Amygdala (tissue), 56 donors: ENCODE measurements at places on chromosomes 7 and 10.
A peak's percentile ranks its signal among the peaks of the same experiment; 100 is the strongest.

DNA sequence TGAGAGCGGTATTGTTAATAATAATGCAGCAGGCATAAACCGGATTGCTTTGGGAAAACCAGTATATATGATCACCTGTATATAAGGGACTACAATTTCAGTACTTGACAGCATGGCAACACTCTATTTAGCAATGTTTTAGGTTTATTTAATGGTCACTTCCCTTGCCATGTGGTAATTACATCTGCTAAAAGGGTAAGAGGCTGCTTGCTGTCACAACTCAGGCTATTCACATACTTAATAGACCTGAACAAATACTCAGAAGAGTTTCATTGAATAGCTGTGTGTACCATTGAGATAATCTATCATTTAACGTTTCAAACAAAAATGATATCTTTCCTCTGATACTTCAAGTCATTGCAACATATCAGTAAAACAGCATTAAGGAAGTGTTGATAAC, 90.1 kb downstream of the PCDH15 start:
- no peak for DNase-seq

DNA sequence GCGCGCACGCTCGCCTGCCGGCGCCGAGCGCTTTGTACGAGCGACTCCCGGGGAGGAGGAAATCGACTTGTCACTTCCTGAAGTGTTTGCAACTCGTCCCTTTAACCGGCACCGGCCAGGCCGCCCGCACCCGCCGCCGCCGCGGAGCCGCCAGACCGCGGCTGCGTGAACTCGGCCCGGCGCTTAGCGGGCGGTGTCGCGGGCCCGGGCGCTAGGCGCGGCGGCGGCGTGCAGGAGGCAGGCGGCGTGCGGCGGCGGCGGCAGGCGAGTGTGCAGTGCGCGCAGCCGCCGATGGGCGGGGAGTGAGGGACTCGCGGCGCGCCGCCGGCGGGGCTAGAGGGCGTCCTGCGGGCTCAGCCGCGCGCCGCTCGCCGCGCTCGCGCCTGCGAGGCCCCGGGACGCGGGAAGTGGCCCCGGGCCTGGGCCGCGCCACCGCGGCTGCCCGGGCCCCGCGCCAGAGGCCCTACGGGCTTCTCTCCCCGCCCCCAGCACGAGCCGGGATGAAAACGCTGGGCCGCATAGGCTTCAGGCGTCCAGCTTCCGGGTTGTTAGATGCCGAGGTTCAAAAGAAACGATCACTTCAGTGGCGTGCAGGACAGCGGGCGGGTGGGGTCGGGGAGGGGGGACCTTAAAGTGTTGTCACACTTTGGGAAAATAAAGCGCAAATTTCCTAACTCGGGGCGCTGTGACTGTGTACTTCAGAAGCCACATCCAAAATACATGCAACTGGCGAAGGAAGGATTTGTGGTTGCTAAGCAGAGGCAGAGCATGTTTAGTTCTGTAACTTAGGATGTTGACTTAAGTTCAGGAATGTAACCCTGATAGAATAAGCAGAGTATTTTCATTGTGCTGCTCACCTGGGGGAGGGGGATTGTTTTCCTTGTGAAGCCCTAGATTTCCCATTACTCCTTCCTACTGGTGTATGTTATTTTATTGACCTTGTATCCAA, at the start of gene FAM53B:
TSS of gene FAM53B (minus strand) at position 277 of the 949 bp plus-strand sequence. CDS start 37,665 bp downstream, outside the sequence.
- DNase-seq, result peak; percentile 56

DNA sequence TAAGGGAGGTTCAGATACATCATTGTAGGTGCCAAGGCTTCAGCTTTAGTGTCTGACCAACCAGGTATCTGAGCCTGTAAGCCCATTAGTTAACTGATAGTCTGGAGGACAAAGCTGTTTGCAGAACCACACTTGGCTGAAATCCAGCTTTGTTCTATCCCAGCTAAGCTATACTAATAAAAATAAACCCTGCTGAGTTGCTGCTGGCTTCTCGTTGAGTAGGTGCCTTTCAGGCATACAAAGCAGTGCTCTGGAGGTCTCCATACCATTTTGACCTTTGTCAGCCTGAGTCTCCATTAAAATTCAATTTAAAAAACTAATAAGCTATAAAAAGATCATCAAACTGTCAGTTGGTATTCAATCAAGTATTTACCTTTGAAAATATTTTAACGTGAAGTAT, 22.0 kb downstream of the CDCA7L start:
- no peak for DNase-seq

DNA sequence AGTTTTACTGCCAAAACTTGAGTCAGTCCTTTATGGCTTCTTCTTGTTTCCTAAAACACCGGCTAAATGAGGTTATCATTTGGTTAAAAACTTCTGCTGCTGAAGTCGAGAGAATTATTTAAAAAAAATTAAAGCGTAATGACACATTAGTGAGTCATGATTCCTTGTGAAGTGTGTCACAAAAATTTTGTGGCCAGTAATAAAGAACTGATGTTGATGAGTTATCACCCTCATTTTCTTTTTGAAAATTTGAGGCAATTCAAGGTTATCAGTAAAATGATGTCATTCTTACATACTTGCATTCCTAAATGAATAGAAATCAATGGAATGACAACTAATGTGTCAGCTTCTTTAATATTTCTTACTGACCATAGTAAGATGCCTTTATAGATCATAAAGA, 427.4 kb downstream of the SORCS3 start:
- DNase-seq, result no peak

DNA sequence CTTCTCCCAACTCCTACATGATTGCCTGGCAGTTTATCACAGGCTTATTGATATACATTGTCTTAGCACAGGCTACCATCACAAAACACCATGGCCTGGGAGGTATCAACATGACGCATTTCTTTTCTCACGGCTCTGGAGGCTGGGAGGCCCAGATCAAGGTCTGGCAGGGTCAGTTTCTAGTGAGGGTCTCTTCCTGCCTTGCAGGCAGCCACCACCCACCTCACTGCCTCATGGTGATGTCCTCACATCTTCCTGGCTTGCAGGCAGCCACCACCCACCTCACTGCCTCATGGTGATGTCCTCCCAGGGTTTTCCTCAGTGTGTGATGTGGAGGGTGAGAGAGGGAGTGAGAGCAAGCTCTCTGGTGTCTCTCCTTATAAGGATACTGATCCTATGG, 599.3 kb upstream of the MKI67 start:
- no peak for DNase-seq

- DNase-seq, result no peak
These were observed 25.7 kb downstream of the C10orf71 start for GRCh38 chr10:49324711-49325110.

- no peak for DNase-seq
These were observed 347.5 kb downstream of the GRID1 start for GRCh38 chr10:86019141-86019540.

GRCh38 chr10:117652228-117653169, 110.0 kb downstream of the EMX2 start:
- no peak for DNase-seq

- DNase-seq, result no peak
These were observed 504.6 kb upstream of the MKI67 start for GRCh38 chr10:128630787-128631252.

DNA sequence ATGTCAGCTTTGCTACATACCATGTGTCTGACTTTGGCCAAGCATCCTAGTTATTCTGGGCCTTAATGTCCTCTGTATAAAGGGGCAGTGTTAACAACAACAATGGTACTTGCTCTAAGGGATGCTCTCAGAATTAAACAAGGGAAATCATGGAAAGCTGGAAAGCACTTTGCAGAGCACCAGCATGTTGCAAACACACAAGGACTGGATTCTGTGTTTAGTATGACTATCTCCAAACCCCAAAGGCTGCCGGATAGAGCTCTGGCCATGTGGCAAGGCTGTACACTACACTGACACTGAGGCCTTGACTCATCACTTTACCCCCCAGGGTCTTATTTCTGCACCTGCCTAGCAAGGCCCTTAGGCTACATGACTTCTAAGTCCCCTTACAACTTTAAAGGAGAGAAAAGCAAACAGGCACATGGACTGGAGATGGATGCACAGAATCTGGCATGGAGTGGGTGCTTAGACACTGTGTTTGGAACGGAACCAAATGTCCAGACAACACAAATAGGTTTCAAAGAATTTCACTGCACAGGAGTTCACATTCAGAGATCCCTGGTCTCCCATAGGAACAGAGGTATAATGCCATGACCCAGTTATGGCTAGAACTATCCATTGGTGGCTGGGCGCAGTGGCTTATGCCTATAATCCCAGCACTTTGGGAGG, 74.6 kb downstream of the FAM13C start:
- DNase-seq, result no peak

GRCh38 chr7:131544021-131544420, 12.4 kb downstream of the PODXL start:
- no peak for DNase-seq

DNA sequence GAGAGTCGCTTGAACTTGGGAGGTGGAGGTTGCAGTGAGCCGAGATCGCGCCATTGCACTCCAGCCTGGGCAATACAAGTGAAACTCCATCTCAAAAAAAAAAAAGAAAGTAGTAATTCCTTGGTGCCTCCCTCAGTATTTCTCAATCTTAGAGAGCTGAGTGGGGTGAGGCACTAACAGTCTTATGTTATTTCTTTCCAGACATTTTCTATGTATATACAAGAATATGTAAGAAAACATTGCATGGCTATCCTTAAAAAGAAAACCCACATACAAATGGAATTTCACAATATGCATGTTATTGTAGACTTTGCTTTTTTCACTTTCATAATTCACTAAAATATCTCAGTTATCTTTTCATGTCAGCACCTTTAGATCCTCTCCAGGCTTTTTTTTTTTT, 13.6 kb upstream of the SLF2 start:
- DNase-seq, result no peak

DNA sequence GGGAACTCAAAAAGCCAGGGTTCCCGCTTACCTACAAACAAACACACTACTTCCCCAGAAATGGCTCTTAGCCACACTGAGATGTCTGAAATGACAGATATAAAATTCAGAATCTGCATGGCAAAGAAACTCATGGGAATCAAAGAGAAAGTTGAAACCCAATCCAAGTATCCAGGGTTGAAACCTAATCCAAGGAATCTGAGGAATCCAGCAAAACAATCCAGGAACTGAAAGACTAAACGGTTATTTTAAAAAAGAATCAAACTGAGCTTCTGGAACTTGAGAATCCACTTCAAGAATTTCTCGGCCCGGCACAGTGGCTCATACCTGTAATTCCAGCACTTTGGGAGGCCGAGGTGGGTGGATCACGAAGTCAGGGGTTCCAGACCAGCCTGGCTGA, 568.8 kb downstream of the POM121L12 start:
- DNase-seq, result no peak

DNA sequence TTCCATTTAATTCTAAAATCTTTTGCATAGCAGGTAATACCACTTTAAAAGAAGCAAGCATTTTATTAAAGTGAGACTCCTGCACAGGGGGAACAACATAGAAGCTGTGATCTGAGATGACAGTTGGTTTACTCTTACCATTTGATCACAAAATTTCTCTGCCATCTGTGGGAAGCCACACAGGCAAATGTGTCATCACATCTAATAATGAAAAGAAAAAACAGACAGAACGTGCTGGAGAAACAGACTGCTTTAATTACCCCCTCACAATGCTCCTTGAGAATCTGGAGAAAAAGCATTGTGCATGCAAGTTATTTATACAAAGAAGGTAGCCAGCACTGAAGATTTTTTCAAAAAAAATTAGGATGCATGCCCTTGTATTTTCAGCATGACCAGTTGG, 165.2 kb upstream of the PTER start:
- DNase-seq, result no peak

- DNase-seq, result no peak
These were observed 485.1 kb downstream of the SEMA3D start for GRCh38 chr7:84701524-84702306.

- DNase-seq, result no peak
These were observed 197.4 kb downstream of the KBTBD2 start for GRCh38 chr7:32694182-32694581.

DNA sequence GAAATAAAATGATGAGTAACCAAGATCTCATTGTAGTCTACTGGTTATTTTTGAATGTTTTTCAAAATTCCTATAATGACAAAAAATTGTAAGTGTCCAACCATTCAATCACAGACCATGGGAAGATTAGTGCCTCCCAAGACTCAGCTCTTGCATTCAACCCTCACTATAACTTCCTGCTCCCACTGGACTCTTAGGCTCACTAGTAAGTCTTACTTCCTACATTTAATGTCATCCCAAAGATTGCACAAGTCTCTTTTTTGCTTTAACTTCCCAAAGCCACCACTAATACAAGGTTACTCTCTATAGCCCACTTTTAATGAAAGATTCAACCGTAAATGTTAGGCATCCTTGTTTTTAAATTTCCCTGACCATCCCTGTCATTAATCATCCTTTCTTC, 111.9 kb upstream of the NRBF2 start:
- DNase-seq, result no peak

- DNase-seq, result no peak
These were observed 166.2 kb upstream of the INHBA start for GRCh38 chr7:41869091-41869490.

DNA sequence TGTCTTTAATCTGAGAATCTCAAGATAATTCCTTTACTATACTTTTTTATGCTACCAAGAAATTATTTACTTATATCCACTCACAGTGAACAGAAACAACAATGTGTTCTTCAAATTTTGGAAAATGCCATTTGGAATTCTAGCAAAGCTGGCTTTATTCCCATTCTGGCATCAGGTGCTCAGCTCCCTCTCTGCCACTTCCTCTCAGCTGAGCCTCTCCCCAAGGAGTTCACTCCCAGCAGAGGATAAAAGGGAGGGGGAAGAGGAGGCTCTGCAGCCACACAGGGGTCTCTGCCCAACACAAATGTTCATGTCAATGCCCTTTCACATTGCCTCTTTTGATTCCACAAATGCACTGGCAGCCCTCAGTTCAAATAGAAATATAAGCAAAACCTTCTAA, 116.9 kb downstream of the CPEB3 start:
- no peak for DNase-seq

- DNase-seq, result no peak
These were observed 119.2 kb downstream of the KCNMA1 start for GRCh38 chr10:77518241-77518909.

GRCh38 chr10:70866424-70866823, 21.9 kb downstream of the PCBD1 start:
- DNase-seq, result no peak

GRCh38 chr10:114068054-114068707, 24.5 kb downstream of the ADRB1 start:
- DNase-seq, result no peak

- no peak for DNase-seq
These were observed at the start of gene CLDN4 for GRCh38 chr7:73830681-73831583. Gene CLDN4 (plus strand): TSS chr7:73830996. CDS start chr7:73831202, 206 bp downstream.

- no peak for DNase-seq
These were observed 148.7 kb downstream of the BICC1 start for GRCh38 chr10:58661336-58661735.

DNA sequence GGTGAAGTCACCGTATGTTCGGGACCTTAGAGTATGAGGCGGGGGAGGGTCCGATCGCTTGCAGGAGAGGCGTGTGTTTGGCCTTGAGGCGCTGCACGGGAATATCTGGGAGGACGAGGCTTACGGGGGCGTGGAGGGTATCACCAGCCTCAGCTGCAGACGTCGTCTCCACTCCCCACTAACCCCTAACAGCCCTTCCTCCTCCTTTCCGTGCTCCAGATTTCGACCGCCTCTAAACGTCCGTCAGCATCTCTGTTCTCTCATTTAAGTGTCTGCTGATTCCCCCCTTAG, 23.5 kb upstream of the ZNF12 start:
- DNase-seq, result no peak
